ENCODE measurements at places on chromosomes 12 and 14. TPM values are rescaled to one million over a fixed set of nuclear protein-coding genes. Genes with fewer than 3 reads are reported as not detected.

MAP4K5 gene
- total RNA-seq, result 65.0 TPM

NPAS3 gene
- total RNA-seq, result 0.18 TPM

RARG gene
- 15.6 TPM for total RNA-seq

TESPA1 gene
- total RNA-seq, result not detected

PLEKHG7 gene
- total RNA-seq, result not detected

PPP1R1A gene
- not detected for total RNA-seq

TAS2R31 gene
- 0.81 TPM for total RNA-seq

TAS2R50 gene
- 0.49 TPM for total RNA-seq
